Activated CD4-positive, alpha-beta T cell treated with anti-CD3 and anti-CD28 coated beads, Interleukin-2, amount 10 ng/mL, durations not matched to agents 7 days and 5 days (primary cell): ENCODE measurements at places on chromosomes 5 and 9.
A peak's percentile ranks its signal among the peaks of the same experiment; 100 is the strongest.

GRCh38 chr5:171571663-171572062 is 152.2 kb downstream of the FGF18 start:
- DNase-seq, result no peak

- no peak for DNase-seq
Measured at GRCh38 chr5:156124708-156125107, 202.3 kb upstream of the SGCD start.

DNA sequence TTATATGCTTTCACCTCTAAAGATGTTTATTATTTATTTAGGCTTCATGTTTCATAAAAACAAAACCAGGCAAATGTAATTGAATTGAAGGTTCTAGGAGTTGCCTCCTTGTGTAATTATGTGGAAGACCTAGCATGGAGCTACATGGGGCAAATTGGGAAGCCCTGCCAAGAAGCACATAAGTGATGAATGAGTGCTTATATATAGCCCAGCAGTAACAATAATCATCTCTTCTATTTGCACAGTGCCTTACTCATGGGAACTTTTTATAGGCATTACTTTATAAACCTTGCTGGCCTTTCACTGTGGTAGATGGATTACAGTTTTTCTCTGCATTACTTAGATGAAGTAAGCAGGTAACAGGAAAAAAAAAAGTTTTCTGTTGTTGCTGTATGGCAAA is 40.0 kb upstream of the GRAMD2B start:
- no peak for DNase-seq

- no peak for DNase-seq
Measured at GRCh38 chr9:79004032-79004431, 567.7 kb upstream of the TLE4 start.

- DNase-seq, result no peak
Measured at GRCh38 chr5:164470312-164470711, 964.9 kb downstream of the MAT2B start.

- DNase-seq, result no peak
Measured at GRCh38 chr9:126226991-126227936, 99.4 kb upstream of the MVB12B start.

DNA sequence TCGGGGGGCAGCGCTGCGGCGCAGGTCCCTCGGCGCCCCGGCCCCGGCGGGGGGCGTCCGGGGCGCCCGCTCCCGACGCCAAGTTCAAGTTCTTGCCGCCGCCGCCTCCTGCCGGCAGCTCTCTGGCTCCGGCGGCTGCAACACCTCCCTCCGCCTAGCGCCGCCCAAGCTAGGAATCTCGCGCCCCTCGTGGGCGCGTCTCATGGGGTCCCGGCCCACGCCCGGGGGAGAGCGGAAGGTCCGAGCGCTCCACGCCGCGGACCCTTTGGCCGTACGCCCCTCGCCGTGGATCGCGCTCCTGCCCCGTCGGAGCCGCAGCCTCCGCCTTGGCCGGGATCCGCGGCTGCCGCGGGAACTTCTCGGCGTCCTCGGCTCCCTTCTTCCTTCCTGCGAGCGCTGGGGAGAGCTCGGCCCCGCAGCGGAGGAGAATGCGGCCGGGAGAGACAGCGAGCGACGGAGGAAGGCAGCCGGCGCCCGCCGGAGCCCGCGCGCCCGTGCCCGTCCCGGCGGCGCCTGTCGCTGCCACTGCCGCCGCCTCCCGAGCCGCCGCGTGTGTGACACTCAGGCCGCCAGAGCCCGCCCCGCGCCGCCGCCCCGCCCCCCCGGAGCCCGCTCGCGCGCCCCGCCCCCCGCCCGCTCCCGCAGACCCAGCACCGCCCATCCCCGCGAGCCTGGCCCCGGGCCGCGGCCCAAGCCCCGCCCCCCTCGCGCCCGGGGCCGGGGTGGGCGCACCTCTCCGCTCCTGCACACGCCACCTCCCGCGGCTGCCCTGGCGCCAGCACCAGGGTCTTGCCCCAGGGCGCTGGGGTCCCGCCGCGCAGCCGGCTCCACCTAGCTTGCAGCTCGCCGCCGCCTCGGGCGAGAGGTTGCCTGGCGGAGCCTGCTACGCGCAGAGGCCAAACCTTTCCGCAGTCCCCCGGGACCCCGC is at the start of gene SHB:
Gene SHB, minus strand, starts transcription at position 527 of the 928 bp plus-strand sequence. CDS start 582 bp downstream, outside the sequence.
- DNase-seq, result peak; percentile 71

GRCh38 chr5:38615981-38616451 is 59.6 kb upstream of the LIFR start:
- DNase-seq, result no peak

- no peak for DNase-seq
Measured at GRCh38 chr5:170378740-170379139, 10.4 kb downstream of the KCNMB1 start.

DNA sequence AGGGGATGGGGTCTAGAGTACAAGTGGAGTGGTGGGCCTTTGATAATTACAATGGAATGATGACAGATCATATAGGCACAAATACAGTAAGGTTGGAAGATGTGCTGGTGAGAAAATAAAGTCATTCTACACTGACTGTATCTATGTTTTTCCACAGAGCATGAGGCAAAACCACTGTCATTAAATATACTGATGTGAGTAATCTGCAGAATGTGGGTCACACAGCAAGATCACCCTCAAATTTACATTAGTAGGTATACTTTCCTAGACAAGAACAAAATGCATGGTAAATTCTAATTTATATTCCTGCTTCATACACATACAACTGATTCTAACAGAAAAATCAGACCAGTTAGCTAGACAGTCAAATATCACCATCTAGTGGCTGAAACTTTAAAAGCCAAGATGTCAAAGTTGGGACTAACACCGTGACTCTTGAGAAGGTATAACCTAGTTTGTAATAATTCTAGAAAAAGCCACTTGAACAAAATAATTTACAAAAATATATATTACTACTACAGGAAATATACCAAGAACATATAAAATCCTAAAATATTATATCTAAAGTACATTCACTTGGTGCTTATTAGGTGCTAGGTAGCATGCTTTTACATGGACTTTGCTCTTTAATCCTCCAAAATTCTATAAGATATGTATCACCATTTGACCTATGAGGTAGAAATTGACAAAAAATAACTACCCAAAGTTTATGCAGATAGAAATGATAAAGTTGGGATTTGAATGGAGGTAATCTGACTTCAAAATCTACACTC is 19.5 kb downstream of the TTC33 start:
- peak; percentile 43 for DNase-seq
